ENCODE measurements at places on chromosomes 5 and 9. TPM values are rescaled to one million over a fixed set of nuclear protein-coding genes. Genes with fewer than 3 reads are reported as not detected.

Gene IFNK
- not detected for total RNA-seq

Gene SLC6A7
- not detected for total RNA-seq

Gene DIPK1B
- total RNA-seq, result 16.0 TPM

Gene KCNV2
- total RNA-seq, result not detected

Gene FOXI1
- total RNA-seq, result not detected

Data from A172 (cell line).